CD4-positive, alpha-beta T cell treated with Interleukin-12 subunit alpha and Interleukin-12 subunit beta, for 1 hour (primary cell): ENCODE measurements at places on chromosomes 16 and 17.

- DNase-seq: no peak
Observed at GRCh38 chr17:48994549-48995303, 2.5 kb upstream of the IGF2BP1 start.

DNA sequence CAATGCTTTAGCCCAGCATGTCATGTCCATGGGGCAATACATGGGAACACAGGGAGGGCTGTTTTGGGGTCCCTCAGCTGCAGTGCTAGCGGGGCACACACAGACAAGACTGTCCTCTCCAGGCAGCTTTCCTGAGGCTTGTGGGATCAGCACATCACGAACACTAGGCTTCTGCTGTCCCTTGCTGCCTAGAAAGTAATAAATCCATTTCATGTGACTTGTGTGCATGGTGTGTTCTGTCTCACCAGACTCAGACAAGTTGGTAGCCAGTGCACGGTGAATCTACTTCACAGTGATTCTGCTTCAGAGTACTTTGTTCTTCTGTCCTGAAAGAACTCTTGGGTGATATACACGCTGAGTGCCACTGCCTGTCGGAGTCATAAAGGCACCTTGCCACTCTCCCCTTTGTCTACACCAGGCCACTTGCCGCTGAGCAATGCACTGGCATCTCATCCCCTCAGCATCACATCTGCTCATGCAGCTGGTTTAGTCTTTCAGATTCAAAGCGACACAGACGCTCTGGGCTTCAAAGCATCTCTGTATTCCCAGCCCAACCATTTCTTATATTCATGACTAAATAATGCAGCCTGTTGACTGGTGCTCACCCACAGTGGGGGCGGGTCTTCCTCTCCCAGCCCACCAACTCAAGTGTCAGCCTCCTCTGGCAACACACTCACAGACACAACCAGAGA, 95.2 kb upstream of the COX10 start:
- no peak for DNase-seq

DNA sequence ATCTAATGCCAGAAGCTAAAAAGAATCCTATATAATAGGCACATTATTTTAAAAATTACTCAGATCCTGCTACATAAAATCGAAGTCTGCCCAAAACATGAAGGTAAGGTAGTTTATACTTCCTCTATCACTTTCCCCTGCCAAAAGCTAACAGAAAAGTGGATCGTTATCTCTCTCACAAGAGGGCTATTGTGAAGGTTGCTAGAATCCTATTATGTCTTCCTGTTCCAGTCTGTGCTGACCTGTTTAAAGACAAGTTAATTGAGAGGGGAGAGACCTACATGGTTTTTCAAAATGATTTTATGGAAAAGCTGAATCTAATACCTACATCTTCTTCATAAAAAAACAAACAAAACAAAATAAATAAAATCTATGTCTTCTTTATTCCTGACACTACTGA, 1410.9 kb upstream of the CDH8 start:
- no peak for DNase-seq

GRCh38 chr17:3589784-3590183, 19.4 kb downstream of the TRPV1 start:
- no peak for DNase-seq

DNA sequence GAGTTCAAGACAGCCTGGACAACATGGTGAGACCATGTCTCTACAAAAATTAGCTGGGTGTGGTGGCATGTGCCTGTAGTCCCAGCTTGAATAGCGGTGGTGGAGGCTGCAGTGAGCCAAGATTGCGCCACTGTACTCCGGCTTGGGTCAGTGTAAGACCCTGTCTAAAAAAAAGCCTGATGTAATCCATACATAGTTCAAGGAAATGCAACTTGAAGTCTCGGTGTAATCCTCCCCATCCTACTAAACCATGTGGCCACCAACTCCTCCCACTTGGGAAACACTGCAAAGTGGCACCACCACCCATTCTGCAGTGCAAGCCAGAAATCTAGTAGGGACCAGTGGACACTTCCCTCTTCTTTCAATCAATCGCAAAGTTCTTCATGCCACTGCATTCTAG, 5.4 kb upstream of the KPNB1 start:
- no peak for DNase-seq

DNA sequence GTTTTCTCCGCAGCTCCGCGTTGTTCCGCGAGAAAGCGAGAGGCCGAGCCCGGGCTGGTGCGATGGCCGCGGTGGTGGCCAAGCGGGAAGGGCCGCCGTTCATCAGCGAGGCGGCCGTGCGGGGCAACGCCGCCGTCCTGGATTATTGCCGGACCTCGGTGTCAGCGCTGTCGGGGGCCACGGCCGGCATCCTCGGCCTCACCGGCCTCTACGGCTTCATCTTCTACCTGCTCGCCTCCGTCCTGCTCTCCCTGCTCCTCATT, 404 bp downstream of the EMC6 start:
- no peak for DNase-seq

DNA sequence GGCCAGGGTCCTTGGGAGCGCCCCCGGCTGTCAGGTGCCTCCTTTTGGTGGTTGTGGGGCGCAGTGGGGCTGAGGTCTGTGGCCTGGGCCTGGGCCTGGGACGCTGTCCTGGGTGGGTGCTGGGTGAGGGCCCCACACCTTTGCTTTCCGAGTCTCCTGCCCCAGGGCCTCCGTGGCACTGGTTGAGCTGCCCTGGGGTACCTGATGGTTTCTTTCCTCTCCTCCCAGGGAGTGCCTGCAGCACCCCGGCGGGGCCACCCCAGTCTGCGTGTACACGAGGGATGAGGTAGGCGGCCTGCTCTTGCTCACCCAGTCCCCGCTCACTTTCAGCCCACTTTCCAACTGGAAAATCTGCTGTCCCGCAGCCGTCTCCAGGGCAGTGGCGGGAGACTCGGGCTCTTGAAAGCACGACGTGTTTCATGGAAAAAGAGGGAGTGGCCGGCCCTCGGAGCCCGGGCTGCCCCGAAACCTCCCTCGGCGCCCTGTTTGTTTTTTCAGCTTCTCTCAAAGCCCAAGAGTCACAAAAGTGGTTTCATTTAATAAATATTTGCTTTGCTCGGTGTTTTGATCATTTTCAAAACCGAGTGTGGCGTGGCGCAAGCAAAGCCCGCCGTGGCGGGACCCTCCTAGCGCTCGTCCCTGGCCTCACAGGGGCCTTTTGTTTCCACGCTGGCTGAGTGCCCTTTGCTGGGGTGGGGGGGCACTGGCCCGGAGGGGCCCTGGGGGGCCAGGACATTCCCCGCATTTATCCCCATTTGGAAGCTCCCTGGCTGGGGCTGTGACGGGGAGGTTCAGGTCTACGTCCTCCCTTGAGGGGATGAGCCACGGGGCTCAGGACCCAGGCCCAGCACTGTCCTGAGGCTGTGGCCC, 17.4 kb downstream of the ASPSCR1 start:
- no peak for DNase-seq

DNA sequence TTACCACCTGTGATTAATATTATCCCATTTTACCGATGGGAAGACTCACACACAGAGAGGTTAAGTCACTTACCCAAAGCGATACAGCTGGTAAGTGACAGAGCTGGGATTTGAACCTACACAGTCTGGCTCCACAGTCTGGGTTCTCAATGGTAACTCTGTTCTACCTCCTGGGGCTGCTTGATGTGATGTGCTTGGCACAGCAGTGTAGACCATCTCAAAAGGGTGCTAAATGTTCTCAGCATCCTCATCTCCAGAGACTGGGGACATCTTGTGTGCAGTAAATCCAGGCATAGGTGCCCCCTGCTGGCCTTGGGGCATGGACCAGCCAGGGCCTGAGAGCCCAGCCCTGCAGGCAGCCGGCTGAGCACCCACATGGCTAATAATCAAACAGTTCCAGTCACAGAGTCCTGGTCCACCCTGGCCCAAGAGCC, 15.4 kb upstream of the KATNB1 start:
- peak; percentile 52 for DNase-seq

GRCh38 chr17:62219221-62219899, 154.3 kb upstream of the MED13 start:
- no peak for DNase-seq

DNA sequence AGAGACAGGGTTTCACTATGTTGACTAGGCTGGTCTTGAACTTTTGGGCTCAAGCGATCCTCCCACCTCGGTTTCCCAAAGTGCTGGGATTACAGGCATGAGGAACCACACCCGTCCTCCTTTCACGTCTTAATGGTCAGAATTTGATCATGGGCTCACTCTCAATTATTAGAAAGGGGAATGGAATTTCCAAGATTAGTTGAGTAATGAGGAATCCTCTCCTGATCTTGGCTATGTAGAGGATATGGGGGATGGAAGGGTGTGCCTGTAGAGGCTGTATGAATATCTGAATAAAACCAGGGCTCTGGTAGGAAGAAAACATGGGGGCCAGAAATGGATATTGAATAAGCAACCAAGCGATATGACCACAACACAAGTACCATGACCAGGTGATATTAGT, 25.9 kb upstream of the SMURF2 start:
- no peak for DNase-seq

DNA sequence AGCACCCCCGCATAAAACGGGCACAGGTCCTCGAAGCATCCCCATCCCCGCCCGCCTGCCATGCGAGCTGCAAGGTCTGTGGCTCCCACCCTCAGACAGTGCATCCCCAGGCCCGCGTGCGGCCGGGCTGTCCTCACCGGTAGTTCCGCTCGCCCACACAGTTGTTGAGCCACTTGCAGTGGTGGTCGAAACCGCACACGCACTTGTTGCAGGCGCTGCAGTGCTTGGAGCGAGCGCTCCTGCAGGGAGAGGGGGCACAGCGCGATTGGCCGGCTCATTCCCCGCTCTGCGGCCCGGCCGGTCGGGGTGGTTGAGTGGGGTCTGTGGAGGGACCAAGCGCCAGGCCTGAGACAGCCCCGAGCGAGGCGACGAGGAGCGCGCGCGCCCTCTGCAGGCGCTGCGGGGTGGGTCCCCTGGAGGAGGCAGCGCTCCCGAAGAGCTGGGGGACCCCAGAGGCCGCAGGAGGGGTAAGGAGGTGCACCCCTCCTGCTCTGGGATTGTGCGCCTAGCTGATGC, 6.0 kb upstream of the TPPP3 start:
- DNase-seq: peak; percentile 47

GRCh38 chr17:7094652-7095019, 14.6 kb upstream of the CLEC10A start:
- no peak for DNase-seq

- no peak for DNase-seq
Observed at GRCh38 chr16:4704913-4705312, 11.6 kb downstream of the NUDT16L1 start.
